Hematopoietic multipotent progenitor cell treated with erythropoietin and hydrocortisone succinate and interleukin-3 and kit ligand, for 6 days (in vitro differentiated cells): ENCODE measurements at places on chromosomes 13 and 19.

- DNase-seq = no peak
Measured at GRCh38 chr13:32932376-32932775, 83.8 kb upstream of the KL start.

DNA sequence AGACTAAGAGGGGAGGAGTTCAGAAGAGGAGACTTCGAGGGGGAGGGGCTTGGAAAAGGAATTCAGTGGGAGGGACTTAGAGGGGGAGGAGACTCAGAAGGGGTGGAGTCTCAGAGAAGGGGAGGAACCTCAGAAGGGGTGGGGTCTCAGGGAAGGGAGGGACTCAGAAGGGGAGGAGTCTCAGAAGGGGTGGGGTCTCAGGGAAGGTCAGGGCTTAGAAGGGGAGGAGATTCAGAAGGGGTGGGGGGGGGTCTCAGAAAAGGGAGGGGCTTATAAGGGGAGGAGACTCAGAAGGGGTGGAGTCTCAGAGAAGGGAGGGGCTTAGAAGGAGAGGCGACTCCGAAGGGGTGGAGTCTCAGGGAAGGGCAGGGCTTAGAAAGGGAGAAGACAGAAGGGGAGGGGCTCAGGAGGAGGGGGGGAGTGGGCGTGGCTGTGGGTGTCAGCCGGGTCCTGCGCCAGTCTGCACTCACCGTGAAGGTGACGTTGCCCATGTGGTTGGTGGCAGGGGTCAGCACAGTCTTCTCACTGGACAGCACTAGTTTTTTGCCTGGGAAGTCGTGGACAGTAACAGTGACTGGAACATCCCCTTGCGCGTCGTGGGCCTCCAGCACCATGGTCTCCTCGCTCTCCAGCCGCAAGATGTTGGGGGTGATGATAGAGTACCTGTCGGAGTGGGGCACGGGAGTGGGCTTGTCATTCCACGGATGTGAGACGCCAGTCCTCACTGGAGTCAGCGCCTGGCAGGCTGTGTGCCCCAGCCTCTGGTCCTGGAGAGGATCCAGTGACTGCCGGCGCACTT is 1.5 kb downstream of the C3 start:
- DNase-seq = peak; percentile 70

- DNase-seq = no peak
Measured at GRCh38 chr13:60755380-60756163, 358.6 kb downstream of the TDRD3 start.

- DNase-seq = peak; percentile 18
Measured at GRCh38 chr13:33207615-33207961, 78.0 kb downstream of the STARD13 start.

DNA sequence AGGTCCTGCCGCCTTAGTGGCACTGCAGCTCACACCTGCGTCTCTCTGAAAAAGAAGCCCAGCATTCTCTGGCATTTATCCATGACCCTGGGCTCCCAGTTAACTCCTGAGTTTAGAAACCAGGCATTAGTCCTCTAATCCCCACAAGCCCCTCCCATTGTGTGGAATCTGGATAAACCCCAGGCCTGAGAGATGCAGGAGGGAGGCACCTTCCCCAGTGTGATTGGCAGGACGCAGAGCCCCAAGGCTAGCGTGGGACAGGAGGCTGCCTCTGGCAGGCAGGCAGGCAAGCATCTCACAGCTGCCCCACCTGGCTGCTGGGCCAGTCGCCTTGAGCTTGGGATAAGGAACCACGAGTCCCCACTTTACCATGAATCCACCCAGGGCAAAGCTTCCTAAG is 11.0 kb upstream of the SERPINE3 start:
- no peak for DNase-seq

- DNase-seq = peak; percentile 47
Measured at GRCh38 chr19:2249880-2250765, 1.0 kb downstream of the AMH start.

GRCh38 chr13:24511816-24512196 is 772 bp downstream of the PARP4 start:
- DNase-seq = peak; percentile 69

GRCh38 chr13:27194209-27194608 is 22.6 kb upstream of the USP12 start:
- no peak for DNase-seq
